ENCODE measurements at places on chromosomes 12 and 14.

GRCh38 chr12:28652239-28652638, 462.0 kb downstream of the CCDC91 start:
- no peak for DNase-seq

DNA sequence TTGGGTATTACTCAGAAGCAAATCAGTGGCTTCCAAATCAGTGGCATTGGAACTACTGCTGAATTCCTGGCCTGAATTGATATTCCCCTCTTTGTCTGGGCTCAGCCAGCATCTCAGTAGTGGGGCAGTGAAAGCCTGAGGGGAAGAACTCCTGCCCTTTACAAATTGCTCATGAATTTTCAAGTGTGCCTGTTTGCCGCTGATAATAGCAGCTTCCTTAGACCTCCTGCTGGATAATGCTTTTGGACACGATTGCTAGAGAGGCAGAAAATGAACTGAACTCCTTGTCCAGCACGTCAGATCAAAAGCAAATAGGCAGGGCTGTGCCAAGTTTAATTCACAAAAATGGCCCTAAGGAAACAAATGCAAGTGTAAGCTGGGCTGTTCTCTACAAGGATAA, 91.3 kb upstream of the GZMB start:
- no peak for DNase-seq

DNA sequence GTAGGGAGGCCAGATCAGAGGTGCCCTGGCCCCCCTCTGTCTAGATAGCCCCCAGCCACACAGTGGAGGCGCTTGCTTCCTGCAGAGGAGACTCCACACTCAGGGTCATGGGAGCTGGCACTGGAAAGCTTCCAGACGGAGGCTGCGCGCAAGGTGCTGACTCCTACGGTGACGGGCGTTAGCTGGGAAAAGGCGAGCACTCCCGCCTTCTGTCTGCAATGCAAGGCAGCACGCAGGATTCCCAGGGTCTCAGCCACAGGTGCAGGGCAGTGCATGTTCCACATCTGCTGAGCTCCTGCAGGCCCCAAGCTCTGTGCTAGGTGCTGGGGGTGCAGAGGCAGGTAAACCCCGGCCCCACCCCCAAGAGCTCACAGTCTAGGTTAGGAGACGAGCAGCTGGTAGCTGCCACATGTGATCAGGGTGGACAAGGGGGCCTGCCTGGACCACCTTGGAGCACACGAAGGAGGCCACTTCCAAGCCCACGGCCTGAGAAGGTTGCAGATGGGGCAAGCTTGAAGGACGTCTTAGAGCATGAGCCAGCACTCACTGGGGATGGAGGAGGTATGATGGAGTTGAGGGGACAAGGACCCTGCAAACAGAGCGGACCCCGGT, 310.9 kb upstream of the DIO3 start:
- DNase-seq: no peak

- no peak for DNase-seq
Measured at GRCh38 chr14:81315341-81315740, 84.8 kb downstream of the STON2 start.

DNA sequence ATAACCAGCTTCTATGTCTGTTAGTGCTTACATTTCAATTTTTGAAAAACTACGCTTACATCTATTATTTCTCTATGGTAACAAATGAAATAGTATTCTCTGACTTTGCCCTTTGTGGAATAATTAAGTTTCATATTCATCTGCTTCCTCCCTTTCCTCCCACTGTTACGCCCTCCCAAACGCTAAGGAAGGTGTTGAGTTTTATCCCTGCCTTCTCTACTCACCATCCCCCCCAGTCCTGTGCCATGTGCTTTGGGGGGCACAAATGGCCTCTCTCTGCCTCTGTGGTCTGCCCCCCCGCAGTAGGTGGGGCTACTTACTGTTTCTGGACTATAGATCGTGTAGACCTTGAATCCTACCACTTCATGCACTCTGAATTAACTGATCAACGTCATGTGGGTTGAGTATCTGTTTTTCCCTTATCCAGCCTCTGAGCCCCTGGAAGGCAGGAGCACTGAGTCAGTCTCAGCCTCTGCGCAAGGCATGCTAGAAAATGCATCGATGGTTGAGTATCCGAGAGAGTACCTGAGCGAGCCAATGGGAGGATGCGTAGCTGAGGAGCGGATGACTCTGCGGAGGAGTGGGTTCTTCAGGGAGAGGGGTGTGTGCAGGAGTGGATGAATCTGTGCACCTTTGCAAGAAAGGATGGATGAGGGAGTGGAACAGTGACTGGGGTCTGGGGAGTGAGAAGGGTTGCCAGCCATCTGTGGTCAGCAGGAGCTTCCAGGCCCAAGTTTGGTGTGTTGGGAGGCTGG, 114.5 kb upstream of the RTL1 start:
- no peak for DNase-seq

DNA sequence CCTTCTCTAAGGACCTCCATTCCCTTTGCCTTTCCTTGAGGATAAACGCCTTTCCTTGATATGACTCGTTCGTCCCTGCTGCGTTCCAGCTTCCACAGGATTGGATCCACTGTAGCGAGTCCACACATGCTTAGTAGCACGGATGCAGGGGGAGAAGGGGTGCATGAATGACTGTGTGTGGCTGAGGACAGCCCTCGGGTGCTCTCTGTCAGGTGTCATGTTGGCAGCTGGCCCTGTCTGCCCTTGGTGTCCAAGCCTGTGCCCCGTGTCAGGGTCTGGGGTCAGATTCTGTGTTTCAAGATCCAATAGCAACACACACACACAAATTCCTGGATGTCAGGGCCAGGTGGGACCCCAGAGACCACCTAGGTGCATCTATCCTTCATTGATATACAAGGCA, 17.5 kb upstream of the KRT80 start:
- DNase-seq: peak; percentile 38

GRCh38 chr14:31566456-31566855, 5.3 kb downstream of the NUBPL start:
- DNase-seq: no peak

DNA sequence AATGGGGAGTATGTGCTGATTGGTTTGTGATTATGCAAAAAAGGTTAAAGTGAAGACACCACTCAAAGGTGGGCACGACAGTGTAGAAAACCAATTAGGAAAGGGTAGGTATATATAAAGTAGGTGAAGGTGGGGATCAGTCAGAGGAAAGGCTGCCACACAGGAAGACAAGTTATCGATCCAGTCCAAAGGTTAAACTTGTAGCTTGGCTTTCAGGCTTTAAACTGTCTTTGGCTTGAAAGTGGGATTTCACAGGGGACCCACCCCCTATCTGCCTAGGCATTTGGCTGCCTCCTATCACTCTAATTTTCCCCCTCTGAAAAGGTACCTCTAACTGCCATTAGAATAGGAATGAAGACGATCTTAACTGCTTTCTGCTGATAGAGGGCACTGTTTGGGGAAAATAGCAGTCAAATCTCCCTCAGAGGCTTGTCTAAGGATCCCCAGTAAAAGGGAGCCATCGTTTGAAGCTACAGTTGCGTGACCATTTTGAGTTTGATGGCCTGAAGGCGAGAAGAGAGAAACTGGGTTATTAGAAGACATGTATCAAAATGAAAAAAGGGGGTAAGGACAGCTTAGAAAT, 250.2 kb downstream of the GPHN start:
- DNase-seq: no peak

DNA sequence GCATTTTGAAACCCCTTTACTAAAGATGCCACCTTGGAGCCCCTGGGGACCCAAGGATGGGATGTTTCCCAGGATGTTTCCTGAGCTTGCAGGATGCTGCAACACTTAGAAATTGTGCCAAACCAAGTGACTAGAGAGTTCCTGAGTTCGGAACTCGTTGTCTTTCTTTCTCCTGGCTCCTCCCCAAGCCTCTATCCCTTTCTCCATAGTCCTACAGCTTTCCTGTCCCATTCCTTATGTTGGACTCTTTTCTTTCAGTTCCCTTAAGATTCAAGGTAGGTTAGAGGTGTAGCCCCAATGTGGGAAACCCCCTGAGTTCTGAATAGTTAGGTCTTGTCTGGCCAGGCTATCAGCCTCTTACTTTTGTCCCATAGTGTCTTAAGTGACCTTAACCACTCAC, 1.4 kb upstream of the KIF5A start:
- no peak for DNase-seq

DNA sequence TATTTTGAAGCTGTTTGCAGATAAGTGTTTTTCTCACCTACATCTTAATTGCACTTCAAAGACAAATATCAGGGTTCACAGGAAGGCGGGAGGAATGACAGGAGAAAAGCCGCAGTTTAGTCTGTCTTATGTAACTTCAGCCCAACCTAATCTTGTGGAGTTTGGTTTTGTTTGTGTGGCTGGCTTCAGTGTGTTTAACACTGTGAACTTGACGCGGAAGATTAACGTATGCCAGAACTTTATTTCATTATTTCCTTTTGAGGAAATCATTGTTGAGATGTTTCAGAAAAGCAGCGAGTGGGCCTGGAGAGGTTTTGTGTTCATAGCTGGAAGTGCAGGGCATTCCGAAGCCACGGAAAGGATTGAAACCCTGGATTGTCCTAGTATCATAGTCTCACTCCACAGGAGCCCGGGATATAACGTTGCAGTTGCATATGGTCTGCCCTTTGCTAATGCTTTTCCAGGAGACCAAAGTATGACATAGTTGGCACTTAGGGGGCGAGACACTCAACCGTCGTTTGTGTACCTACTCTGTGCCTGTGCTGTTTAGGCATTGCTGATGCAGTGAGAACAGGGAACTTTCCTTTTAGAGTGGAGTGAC, 2.0 kb downstream of the PELI2 start:
- DNase-seq: no peak

- no peak for DNase-seq
Measured at GRCh38 chr12:91627225-91627624, 444.6 kb upstream of the DCN start.

- DNase-seq: peak; percentile 77
Measured at GRCh38 chr14:58239244-58240195, 5.1 kb upstream of the PSMA3 start.

DNA sequence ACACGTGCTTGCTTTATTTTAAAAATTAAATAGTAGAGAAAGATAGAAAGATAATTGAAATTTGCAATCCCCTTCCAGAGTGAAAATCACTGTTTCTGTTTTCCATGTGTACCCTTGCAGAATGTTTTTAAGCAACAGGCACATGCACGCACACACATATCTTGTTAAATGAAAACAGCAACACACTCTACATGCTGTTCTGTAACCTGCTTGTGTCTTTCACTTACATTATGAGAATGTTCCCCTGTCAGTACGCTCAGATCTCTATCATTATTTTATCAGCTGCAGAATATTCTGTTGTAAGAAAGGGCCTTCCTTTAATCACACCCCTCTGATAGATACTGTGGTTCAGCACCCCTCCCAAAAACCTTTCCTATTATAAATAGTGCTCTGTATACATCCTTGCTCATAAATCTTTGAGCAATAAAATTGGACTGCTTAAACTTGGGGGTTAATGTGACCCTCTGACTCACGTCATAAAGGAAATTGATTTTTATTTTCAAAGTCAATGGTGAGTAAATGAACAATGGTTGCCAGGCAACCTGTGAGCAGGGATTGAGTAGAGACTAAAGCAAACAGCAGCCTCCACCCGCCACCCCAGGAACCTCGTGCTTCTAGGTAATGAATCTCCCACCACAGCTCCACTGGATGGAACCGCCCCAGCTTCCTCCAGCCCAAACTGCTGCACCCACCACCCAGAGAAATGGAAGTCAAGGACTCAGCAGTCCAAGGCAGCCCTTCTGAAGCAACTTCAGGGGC, 31.9 kb upstream of the CHGA start:
- DNase-seq: no peak

DNA sequence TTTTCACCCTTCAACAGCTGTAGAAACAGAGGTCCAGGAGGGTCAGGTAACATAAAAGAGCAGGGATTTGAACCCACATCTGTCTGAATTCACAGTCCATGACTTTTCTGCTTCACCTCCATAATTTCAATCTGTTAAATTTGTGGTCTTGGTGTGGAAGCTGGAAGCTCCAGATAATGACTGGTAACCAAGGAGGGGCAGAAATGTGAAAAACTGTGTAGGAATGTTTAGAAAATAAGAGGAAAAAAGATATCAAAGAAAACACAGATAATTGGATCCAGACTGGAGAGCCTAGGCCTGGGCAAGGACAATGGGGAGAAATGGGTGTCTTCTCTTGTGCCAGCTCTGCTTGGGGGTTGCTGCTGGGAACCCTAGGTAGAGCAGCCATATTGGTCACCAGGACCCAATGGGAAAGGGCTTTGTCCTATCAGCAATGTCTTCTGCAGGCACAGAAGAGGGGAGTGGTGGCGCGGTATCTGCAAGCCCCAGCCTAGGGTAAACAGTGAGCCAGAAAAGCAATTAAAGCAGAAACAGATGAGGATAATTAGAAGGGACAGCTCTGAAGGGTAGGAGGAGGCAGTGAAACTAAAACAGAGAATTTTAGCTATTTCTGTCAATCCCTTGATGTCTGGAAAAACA, 54.3 kb upstream of the CCDC91 start:
- no peak for DNase-seq

GRCh38 chr12:42125388-42125767, 19.3 kb downstream of the GXYLT1 start:
- no peak for DNase-seq

DNA sequence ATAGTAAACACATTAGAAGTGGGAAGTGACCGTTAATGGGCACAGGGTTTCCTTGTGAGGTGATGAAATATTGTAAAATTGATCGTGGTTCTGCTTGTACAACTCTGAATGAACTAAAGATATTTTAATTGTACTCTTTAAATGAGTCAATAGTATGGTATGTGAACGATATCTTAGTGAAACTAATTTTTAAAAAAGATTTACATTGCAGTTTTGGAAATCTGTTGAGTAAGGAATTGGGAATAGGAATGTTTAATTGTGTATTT, 1.7 kb downstream of the ZNF410 start:
- no peak for DNase-seq

- DNase-seq: no peak
Measured at GRCh38 chr12:123681605-123682004, 10.7 kb downstream of the TCTN2 start.

DNA sequence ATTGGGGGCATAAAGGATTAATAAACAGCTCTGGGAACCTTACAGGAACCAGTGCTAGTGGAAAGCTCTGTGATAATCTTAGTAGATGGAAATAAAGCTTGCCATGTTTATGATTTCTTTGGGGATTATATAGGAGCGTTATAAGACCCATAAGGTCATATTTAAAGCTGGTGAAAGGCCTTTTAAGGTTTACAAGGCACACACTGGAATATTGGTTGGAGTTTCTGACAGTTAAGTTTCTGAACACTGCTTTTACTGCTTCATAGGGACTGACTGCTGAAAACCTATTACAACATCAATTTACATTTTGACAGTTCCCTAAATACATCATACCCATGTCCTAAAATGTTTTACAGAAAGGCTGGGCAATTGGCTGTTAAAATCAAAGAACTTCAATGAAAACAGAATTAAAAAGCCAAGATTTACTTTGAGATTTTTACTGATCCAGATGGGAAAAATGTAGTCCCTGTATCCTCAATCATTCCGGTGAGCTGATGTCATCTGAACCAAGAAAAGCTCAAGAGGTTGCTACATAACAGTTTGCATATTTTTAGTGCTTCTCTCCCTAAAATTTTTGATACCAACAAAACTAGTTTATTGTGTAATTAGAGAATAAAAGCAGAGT, 153.7 kb upstream of the IGF1 start:
- no peak for DNase-seq

All from Right ventricle myocardium superior (tissue), 1 donor.